ENCODE measurements at places on chromosomes 5 and 9.
A peak's percentile ranks its signal among the peaks of the same experiment; 100 is the strongest.

DNA sequence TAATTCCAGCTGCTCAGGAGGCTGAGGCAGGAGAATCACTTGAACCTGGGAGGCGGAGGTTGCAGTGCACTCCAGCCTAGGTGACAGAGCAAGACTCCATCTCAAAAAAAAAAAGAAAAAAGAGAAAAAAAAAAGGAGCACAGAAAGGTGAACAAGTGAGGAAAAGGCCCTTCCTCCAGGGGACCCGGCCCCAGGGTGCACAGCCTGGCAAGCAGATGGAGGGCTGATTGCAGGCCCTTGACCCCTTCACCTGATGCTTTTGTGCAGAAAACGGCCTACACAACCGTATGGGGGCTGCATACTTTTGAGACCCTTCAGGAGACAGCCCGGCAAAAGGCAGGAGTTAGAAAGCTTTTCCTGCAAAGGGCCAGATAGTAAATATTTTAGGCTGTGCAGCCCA is 33.9 kb downstream of the HRH2 start:
- no peak for DNase-seq

DNA sequence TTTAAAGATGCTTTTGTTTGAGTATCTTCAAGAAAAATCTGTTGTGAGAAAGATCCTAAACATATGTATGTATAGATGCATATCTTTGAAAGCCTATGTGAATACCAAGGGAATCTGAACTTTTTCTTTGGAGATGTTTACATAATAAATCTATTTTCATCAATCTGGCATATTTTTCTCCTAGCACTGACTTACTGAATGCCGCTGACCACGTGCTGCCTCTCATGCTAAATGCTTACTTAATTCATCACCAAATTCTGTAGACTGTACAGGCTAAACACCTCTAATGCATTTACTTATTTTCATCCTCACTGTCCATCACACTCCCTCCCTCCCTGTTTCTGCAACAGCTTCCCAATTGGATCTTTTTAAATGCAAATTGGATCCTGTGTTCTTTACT is 566.2 kb upstream of the WWC1 start:
- no peak for DNase-seq

DNA sequence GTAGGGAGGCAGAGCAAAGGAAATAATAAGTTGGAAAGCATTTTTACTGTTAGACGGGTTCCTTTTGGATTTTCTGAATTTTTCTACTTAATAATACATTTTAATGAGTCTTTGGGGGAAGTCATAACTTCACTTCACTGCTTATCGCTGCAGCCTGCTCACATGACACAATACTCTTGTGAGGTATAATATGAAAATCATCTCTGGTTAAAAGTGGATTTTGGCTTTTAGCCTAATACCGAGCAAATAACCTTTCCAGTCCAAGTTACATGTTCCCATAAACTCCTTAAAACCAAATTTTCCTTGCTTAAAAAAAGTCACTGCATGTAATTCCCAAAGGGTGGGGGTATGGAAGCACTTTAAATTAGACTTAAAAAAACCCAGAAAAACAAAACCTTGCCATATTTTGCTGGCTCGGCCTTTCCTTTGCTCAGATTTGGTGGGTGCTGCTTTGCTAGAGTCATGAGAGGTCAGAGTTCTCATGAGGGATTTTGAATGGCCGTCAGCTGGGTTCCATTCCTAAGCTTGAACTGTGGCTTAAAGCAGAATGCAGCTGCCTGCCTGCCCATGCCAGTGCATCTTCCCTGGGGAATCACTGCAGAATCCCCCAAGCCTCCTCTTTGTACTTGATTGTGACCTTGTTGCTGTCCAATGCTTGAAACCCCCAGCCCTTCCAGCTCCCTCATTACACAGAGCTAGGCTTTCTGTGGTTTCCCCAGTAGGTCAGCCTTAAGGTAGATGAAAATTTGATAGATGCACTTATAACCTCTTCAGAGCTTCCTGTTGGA is 331.8 kb downstream of the KDM4C start:
- DNase-seq: no peak

DNA sequence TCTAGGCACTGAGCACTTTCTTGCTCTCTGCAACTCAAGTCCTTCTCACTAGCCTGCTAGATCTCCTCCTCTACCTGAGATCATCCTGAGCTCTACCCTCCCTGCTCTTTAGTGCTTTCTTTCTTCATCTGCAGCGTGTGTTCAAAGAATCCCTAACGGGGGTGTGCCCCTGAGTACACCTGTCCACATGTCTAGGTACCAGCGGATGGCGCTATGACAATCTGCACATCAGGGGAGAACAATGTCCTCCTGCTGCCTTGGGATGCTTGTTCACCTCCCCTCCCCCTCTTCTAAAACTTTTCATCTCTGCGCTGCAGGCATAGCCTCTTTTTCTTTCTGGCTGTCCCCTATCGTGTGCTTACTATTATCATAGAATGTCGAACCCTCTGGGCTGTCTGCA is 42.7 kb downstream of the PTPN3 start:
- no peak for DNase-seq

DNA sequence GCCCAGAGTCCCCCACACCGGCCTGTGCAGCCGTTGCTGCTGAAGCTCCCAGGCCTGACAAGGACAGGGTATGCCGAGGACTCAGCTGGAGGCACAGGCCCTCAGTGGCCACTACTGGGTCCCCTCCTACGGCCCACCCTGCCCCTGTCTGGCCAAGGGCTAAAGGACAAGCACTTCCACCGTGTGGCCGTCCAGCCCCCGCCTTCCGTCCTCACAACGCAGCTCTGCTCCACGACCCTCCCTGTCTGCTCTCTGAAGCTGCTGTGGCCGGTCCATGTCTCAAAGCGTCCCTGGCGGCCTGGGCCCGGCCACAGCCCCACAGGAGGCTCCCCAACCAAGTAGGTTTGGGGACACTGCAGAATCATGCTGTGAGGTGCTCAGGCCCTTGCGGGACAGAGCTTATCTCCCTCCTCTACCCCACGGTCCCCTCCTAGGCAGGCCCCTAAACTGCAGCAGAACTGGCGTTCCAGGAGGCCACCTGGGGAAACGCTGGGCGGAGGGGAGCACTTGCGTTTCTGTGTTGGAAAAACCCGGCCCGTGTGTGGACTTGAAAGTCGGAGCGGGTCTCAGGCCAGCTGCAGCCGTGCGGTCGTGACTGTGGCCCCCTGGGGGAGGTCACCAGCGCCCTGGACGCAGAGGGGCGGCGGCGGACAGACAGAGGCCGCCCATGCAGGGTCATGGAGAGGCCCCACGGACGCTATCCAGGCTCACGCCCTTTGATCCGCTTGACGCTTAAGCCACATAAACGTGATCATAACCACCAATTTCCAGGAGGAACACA is 45.6 kb downstream of the NKD2 start:
- DNase-seq: no peak

GRCh38 chr5:151448038-151448985 is 909 bp downstream of the SLC36A1 start:
- peak; percentile 33 for DNase-seq

DNA sequence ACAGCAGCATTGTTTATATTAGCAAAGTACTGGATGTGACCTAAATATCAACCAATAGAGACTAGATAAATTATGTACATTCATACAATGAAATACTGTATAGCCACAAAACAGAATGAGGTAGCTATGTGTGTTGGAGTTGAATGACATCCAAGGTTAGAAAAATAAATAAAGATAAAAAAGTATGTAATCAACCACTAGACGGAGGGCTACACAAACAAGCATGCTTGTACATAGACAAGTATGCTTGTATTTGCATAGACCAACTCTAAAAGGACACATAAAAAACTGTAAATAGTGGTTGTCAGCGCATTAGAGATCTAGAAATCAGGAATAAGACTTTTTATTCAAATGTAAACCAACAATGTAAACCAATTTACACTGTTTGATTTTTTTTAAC is 3.0 kb downstream of the FEM1C start:
- no peak for DNase-seq

DNA sequence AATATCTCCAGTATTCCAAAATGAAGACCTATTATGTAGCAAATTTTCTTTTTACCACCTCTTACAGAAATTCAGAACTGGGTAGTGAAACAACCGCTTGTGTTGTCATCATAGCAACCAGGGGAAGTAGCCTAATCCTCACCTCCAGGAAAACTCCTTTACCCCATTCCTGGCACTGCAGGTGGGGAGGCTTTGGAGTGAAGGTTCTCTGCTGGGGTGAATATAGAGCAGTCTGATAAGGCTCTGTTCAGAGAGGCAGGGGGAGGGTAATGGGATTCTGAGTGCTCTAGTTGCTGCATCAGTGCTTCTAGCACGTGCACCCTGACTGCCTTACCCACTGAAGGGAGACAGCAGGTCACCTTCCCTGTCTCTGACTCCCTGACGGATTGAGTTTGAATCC is 116.2 kb downstream of the MAN2A1 start:
- no peak for DNase-seq

- DNase-seq: no peak
Observed at GRCh38 chr5:41213340-41213739, at the start of gene C6. Gene C6, minus strand, starts transcription at chr5:41213532. Its CDS starts 10,302 bp downstream, at chr5:41203230.

DNA sequence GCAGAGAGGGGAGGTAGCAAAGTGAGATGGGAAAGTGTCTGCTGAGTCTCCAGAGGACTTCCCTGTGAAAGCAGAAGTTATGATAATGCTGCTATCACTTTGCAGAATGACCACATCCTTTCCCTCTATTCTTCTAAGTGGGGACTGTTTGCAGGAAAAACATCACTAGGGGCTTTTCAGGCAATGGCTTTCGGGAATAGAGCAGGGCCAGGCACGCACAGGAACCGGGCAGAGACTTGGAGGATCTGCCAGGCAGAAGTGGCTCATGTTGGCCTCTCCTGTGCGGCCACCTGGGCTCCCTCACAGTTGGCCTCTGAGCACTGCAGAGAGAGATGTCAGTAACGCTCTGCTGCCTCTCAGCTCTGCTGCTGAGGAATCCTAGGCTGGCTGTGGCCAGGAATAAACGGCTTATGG is 214.7 kb downstream of the MAST4 start:
- DNase-seq: no peak

DNA sequence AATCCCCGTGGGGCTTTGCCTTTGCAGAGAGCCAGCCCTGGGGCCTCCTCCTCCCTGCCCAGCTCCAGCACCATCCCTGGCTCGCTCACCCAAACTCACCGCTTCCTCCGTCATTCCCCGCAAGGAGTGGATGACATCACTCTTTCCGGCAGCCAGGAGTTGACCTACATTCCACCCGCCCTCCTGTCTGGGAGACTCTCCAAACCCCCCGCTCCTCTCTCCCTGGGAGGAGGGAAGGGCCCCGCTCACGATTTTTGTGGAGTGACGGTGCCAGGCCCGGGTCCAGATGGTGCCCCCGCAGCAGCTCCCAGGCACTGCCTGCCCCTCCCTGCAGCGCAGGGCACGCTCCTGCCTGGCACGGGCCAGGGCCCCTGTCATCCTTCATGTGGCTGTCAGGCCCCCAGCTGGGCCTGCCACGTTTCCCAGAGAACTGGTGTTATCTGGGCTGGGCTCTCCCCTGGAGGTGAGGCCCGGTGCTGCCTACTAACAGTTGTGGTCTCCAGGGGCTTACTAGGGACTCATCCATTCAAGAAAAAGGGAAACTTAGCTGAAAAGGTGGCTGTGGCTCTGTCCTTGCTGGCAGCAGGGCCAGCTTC is 52.3 kb downstream of the NTNG2 start:
- DNase-seq: peak; percentile 80

DNA sequence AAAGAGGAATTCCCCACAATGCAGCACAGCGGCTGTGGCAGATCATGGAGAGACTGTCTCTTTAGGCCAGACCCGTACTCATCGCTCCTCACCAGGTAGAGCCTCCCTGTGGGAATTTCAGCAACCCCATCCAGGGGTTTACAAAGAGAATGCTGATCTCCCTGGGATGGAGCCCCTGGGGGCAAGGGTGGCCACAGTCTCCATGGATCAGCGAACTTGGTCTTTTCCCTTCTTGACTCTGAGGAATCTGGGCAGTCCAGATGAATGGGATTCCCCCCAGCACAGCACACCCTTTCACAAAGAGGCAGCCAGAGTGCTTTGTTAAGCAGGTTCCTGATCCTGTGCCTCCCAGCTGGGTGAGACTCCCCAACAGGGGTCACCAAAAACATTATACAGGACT is 108.7 kb upstream of the RGMB start:
- DNase-seq: no peak

GRCh38 chr9:105539452-105539851 is 18.5 kb upstream of the FKTN start:
- DNase-seq: no peak

- DNase-seq: no peak
Observed at GRCh38 chr5:5360941-5361520, 61.4 kb upstream of the ICE1 start.

DNA sequence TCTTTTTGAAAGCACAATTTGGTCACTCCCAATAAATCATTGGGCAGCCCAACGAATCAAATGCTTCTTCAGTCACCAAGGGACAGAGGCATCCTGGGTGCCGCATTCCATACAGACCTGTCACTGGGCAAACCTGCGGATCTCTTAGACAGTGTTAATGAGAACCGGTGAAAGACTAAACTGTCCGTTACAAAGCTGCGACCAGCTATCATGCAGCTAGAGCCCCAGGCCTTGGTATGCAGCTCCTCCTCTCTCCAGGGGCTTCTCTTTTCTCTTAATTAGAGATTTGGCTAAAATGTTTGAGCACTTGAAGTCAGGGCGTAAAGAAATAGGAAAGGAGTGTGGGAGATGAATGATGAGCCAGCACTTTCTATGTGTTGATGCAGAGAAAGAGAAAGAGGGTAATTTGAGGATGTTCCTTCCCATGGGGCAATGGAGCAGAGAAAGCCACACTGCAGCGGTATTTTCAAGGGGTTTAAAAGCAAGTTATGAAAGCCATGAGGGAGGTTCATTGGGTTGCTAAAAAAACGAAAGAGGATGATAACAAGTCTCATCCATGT is 175.3 kb downstream of the RFK start:
- no peak for DNase-seq

- no peak for DNase-seq
Observed at GRCh38 chr5:31982621-31983020, 191.5 kb downstream of the GOLPH3 start.

- no peak for DNase-seq
Observed at GRCh38 chr5:114363837-114364236, 2.0 kb downstream of the KCNN2 start.

GRCh38 chr5:144332265-144332664 is 161.6 kb downstream of the KCTD16 start:
- no peak for DNase-seq

DNA sequence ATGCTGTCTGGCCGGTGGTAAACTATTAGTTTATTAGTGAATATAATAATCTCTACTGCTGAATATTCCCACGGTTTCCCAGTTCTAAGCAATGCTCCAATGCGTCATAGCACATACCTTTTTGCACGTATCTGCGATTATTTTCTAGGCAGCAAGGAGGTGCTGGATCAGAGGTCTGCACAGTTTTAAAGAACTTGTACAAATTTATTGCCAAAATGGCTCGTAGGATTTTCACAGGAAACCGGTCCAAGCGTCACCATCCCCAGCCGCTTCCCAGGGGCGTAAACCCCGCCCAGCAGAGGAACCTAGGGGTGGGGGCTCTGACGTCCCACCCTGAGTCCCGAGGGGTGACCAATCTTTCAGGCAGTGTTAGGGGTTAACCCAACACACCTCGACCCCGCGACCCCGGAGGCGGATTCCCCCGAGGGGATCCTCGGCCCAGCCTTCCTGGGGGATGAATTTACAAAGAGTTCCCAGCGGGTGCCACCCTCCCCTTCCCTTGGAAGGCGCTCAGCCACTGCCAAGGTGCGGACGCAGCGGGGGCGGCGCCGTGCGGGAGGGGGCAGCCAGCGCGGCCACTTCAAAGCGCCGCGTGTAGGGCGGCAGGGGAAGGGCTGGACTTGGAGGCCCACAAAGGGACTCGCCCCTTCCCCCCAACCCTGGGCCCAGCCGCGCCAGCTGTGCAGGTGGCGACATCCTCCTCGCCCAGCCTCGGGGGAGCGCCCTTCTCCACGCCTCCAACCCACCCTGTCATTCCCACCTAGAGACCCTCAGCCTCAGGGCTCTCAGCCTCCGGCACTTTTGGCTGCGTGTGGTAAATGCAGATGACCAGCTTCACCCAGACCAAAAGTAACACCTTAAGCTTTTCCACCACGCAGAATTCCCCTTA is 43.5 kb upstream of the TCF7 start:
- DNase-seq: peak; percentile 42
